ENCODE measurements at places on chromosomes 16 and 17.

- DNase-seq = peak; percentile 67
Measured at GRCh38 chr16:54431997-54432896, 145.7 kb upstream of the IRX3 start.

- DNase-seq = no peak
Measured at GRCh38 chr17:42017866-42018200, 594 bp upstream of the DNAJC7 start.

DNA sequence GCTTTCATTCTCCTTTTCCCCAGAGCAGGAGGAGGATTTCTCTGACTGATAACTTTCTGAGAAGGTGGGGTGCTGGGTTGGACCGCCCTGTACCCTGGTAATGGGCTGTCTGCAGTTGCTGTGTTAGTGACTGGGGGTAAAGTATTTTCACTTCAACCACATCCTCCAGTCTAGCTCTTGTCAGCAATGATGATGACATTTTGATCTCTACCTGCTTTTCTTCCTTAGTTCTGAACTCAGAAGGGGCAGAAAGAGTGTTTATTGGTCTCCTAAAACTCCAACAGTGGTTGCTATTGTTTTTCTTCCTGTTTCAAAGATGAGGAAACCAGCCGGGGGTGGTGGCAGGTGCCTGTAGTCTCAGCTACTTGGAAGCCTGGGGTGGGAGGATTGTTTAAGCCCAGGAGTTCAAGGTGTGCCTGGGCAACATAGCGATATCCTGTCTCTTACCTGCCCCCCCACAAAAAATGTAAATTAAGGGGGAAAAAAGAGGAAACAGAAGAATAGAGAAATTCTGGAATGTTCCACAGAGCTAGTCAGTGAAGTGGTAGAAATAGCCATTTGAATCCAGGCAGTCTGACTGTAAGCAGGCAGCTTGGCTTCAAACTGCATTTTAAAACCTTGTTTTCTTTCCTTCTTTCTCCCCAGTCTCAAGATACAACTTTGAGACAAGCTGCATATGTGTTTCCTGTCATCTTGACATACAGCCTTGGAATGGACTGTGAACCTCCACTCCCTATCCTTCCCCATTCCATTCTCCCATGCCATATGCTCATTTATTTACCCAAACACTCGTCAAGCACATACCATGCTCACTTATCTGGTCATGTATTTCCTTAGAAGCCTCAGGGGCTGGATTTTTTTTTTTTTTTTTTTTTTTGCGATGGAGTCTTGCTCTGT is 3.3 kb upstream of the N4BP1 start:
- DNase-seq = peak; percentile 73

- no peak for DNase-seq
Measured at GRCh38 chr17:65297384-65297783, 160.2 kb downstream of the RGS9 start.

- no peak for DNase-seq
Measured at GRCh38 chr16:27127308-27127707, 60.6 kb downstream of the C16orf82 start.

DNA sequence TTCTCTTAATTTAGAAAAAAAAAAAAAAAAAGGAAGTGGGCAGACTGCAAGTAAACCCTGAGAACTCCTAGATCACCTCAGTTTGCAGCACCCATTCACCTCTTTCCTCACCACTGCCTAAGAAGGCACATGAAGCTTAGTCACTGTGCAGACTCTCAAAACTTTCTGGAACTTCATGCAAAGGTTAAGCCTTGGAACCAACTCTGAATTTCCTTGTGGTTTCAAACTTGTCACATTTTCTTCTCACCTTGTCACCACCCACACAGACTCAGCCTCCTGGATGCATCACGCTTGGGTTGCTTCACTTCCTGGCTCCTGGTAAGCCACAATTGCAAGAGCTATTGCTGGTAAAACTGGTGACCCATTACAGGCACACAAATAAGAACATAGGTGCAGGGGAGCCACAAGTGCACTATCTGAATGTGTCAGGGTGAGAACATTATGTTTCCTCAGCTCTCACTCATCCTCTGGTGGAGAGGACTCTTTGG is 15.0 kb upstream of the CPD start:
- DNase-seq = no peak

- no peak for DNase-seq
Measured at GRCh38 chr16:88955906-88956305, 21.1 kb downstream of the CBFA2T3 start.

GRCh38 chr16:15548482-15548891 is 94.5 kb downstream of the MARF1 start:
- DNase-seq = no peak

- no peak for DNase-seq
Measured at GRCh38 chr17:77581480-77581879, 377.0 kb upstream of the TNRC6C start.

- no peak for DNase-seq
Measured at GRCh38 chr16:28935924-28936783, 4.4 kb downstream of the CD19 start.

- no peak for DNase-seq
Measured at GRCh38 chr16:58042001-58042885, 16.7 kb downstream of the MMP15 start.

GRCh38 chr16:4763791-4764190 is 3.2 kb downstream of the ZNF500 start:
- DNase-seq = no peak

DNA sequence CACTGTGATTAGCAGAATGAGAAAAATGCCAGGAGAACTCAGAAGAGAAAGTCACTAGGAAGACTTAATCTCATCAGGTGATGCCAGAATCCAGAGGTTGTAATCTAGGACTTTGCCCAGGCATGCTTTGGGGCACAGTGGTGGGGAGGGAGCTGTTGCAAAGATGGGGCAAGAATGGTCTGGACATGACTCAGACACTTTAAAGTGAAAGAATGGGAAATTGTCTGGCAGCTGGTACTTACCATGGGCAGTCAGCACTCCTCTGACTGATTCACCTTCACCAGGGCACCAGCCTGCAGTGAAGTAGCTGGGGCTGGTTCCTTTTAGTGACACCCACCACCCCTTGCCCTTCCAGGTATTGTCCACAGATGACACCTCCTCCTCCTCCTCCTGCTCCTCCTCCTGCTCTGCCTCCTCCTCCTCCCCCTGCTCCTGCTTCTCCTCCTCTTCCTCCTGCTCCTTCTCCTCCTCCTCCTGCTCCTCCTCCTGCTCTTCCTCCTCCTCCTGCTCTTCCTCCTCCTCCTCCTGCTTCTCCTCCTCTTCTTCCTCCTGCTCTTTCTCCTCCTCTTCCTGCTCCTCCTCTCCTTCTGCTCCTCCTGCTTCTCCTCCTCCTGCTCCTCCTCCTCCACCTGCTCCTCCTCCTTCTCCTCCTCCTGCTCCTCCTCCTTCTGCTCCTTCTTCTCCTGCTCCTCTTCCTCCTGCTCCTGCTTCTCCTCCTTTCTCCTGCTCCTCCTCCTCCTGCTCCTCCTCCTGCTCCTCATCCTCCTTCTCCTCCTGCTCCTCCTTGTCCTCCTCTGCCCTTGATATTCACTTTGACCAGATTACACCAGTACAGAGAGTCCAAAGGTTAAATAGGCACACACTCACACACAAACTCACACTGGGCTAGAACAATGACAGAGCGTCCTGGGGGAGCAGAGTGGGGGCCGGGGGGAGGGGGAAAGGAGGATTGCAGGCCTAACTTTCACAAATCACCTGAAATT is at the start of gene CHD9NB:
Gene CHD9NB, minus strand, starts transcription at position 379 of the 983 bp plus-strand sequence. CDS start 8,739 bp downstream, outside the sequence.
- DNase-seq = no peak

- no peak for DNase-seq
Measured at GRCh38 chr16:78596996-78597422, 497.6 kb downstream of the WWOX start.

- DNase-seq = peak; percentile 74
Measured at GRCh38 chr17:67891481-67892119, 66.3 kb downstream of the BPTF start.

GRCh38 chr16:2467528-2468232 is 3.4 kb upstream of the NTN3 start:
- peak; percentile 89 for DNase-seq

DNA sequence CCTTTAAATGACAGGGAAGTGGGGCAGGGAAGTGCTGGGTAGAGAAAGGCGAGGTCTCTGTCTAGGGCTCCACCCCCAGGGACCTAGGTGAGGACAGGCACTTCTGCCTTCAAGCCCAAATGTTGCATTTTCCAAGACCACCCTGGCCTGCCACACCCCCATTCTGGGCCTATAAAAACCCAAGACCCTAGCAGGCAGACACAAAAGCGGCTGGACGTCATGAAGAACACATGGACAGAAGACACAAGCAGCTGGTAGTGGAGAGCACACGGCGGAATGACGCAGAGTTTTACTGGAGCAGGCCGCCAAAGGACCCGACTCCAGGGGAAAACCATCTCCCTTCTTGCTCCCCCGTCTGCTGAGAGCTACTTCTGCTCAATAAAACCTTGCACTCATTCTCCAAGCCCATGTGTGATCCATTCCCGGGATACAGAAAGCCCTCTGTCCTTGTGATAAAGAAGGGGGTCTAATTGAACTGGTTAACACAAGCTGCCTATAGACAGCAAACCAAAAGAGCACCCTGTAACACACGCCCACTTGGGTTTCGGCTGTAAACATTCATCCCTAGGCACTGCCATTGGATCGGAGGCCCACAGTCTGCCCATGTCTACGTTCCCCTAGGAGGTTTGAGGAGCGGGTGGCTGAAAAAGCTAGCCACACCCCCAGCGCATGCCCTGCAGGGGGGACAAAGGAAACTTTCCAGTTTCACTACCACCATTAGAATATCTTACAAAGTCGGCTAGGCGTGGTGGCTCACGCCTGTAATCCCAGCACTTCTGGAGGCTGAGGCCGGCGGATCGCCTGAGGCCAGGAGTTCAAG is 622.2 kb upstream of the SALL1 start:
- DNase-seq = peak; percentile 51

- DNase-seq = no peak
Measured at GRCh38 chr17:76345377-76345974, 8.2 kb downstream of the PRPSAP1 start.

GRCh38 chr17:29590411-29591145 is 1.1 kb upstream of the GIT1 start:
- DNase-seq = no peak

GRCh38 chr17:72858826-72859495 is 233.5 kb downstream of the SLC39A11 start:
- no peak for DNase-seq

DNA sequence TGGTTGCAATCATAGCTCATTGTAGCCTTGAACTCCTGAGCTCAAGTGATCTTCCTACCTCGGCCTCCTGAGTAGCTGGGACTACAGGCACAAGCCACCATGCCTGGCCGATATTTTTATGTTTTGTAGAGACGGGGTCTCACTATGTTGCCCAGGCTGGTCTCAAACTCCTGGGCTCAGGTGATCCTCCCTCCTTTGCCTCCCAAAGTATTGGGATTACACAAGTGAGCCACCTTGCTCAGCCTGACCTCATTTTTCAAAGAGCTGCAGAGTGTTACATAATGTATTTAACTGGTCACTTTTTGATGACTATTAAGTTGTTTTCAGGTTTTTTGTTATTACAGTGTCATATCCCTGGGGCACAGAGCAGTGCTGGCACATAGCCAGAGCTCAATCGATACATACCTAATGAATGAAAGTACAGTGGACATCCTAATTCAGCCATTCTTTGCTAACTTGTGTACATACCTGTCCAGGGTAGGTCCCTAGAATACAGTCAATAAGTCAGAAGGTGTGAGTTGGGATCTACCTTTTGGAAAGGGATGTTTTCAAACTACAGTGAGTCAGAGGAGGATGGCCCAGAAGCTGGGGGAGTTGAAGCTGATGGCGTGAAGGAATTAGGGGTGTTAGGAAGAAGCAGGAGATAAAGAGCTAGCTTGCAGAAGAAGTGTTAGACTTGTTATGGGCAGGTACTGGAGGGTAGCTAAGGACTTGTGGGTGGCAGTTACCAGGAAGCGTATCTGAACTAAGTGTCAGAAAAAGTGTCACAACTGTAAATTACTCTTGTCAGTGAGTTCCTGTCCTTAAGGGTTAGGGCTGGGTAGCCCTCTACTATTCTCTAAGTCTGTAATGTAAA is 20.1 kb upstream of the CYLD start:
- no peak for DNase-seq

GRCh38 chr16:88977018-88977811 is at the start of gene CBFA2T3:
CBFA2T3 (minus strand) TSS chr16:88977207; CDS start chr16:88976807, 400 bp downstream.
- DNase-seq = no peak

- DNase-seq = no peak
Measured at GRCh38 chr16:47258874-47259461, 115.2 kb upstream of the NETO2 start.

GRCh38 chr17:6668727-6669425 is 17.3 kb downstream of the C17orf100 start:
- no peak for DNase-seq

GRCh38 chr16:87227296-87227951 is 89.8 kb downstream of the C16orf95 start:
- DNase-seq = no peak

- DNase-seq = no peak
Measured at GRCh38 chr17:47076171-47076570, 97.1 kb upstream of the RPRML start.

DNA sequence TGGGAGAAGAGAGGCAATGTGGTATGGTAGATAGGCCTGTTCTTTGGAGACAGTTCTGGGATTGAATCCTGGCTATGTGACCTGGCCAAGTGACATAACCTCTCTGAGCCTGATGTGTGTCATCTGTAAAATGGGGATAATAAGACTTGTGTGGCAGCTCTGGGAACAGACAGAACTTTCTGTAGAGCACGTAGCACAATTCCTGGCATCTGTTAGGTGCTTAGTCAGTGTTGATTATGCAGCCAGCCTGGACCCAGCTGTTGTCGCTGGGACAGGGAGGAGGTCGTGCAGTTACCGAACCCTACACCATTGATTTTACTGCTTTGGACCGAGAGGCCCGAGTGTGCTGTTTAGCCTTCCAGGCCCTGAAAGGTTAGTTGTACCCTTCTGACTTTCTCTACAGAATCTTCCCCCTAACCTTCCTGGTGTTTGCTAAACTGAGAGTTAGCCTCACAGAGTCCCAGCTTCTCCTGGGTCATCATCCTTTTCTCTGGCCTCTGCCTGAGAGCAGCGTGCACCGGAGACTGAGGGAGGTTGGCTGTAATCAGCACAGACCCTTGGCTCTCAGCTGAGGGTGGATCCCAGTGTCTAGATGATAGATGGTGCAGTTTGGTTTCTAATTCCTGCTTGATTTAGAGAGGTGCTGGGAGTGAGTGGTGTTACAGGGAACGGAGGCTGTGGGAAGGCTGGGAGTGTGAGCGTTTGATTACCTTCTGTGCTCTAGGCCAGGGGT is 31.9 kb downstream of the MSI2 start:
- DNase-seq = no peak

DNA sequence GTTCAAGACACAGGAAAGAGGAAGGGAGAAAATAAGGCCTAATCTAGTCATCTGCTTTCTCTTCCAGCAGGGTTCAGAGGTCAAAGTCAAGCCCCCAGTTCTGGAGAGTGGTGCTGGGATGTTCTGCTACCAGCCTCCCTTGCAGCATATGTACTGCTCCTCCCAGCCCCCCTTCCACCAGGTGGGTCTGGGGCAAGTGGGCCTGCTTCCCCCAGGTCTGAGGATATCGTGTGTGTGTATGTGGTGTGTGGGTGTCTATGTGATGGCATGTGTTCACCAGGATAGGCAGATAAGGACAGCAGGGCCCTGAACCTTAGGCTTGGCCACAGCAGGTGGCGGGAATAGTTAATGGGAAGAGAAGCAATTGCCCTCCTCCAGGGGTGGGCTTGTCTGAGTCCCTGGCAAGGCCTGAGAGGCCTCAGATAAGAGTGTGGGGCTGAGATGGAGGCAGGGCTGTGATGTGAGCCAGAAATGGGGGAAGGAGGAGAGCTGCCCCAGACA is 21.1 kb downstream of the FOXN1 start:
- no peak for DNase-seq

- DNase-seq = no peak
Measured at GRCh38 chr17:1566505-1567199, 4.1 kb upstream of the PITPNA start.

- peak; percentile 43 for DNase-seq
Measured at GRCh38 chr17:50123649-50124349, 6.2 kb downstream of the SAMD14 start.

Data from spinal cord (tissue), 10 donors.